Hepatocyte (in vitro differentiated cells): ENCODE measurements at places on chromosomes 1 and 21. TPM values are rescaled to one million over a fixed set of nuclear protein-coding genes. Genes with fewer than 3 reads are reported as not detected.

The MMEL1 gene
- polyA plus RNA-seq, result 1.8 TPM in 1 of 2 replicates, not detected in the other

The TFAP2E gene
- polyA plus RNA-seq, result 0.81 TPM in 1 of 2 replicates, not detected in the other

- no peak for DNase-seq
These were observed 16.6 kb downstream of the DDAH1 start for GRCh38 chr1:85448358-85448757.

GRCh38 chr1:60103186-60103585 is 29.6 kb upstream of the C1orf87 start:
- no peak for DNase-seq

- no peak for DNase-seq
These were observed 67.5 kb downstream of the SDC3 start for GRCh38 chr1:30840904-30841598.

The HSD3B1 gene
- polyA plus RNA-seq, result 38.3 and 44.8 TPM in 2 replicates

The FCER1G gene
- 4.8 and 14.5 TPM in 2 replicates for polyA plus RNA-seq

DNA sequence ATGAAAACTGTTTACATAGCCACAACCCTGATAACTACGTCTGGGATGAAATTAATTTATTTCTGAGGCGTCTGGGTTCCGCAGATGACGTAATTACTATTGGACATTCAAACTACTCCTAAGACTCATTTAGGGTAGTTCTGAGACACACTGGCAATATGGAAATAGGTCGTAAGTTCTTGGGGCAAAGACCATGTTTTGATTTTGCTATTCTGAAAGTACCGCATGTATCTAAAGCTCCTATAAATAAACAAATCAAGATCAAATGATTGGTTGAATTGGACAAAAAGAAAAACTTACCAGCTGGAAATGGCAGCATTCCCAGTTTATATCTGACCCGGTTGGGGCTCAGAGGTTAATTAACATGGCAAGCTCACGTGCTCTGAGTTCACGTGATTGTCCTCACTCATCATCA is 74.3 kb downstream of the DHRS3 start:
- DNase-seq, result no peak

The SNRNP40 gene
- 46.9 and 48.4 TPM in 2 replicates for polyA plus RNA-seq

DNA sequence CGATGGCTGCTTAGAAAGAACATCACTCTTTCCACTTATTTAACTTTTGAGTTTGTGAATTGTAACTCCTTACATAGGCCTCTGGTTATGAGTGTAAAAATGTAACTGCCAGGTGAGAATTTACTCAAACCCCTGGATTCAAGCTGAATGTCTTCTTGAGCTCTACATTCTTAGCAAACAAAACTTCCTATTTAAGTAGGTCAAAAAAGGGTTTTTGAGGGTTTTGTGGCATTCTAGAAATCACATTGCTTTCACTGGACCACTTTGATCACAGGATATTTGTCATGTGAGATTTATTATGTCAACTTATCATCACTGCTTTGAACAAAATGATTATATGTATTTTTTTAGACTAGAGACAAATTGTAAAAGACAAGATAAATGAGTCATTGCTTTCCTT is 5.7 kb downstream of the IL23R start:
- DNase-seq, result no peak

GRCh38 chr21:38702196-38702595 is 103.5 kb upstream of the ETS2 start:
- DNase-seq, result no peak

- no peak for DNase-seq
These were observed 15.4 kb downstream of the KCNJ15 start for GRCh38 chr21:38272215-38272614.

The SPTA1 gene
- 1.1 TPM in 1 of 2 replicates, not detected in the other for polyA plus RNA-seq

DNA sequence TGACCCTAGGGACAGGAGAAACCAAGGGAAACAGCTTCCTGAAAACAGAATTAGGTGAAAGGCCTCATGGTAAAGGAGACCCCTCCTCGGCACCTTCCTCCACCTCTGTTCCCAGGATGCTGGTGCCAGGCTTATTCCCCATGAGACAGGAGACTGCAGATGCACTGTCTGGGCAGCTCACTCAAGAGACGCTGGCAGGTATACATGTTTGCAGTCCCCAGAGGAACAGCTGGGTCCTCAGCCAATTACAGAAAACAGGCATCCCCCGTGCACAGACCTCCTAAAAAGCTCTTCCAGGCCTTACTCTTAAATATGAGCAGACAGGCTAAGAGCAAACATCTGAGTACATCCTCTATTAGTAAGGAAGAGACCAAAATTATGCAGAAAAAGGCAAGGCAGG is 6.5 kb downstream of the CCSAP start:
- DNase-seq, result no peak

GRCh38 chr1:9929431-9930385 is 13.5 kb downstream of the LZIC start:
- no peak for DNase-seq
